ENCODE measurements at places on chromosomes 16 and 17.

GRCh38 chr16:17277981-17278381 is 192.8 kb downstream of the XYLT1 start:
- DNase-seq = no peak

- no peak for DNase-seq
These were observed 55.6 kb upstream of the LRRC37A3 start for GRCh38 chr17:64974750-64975317.

DNA sequence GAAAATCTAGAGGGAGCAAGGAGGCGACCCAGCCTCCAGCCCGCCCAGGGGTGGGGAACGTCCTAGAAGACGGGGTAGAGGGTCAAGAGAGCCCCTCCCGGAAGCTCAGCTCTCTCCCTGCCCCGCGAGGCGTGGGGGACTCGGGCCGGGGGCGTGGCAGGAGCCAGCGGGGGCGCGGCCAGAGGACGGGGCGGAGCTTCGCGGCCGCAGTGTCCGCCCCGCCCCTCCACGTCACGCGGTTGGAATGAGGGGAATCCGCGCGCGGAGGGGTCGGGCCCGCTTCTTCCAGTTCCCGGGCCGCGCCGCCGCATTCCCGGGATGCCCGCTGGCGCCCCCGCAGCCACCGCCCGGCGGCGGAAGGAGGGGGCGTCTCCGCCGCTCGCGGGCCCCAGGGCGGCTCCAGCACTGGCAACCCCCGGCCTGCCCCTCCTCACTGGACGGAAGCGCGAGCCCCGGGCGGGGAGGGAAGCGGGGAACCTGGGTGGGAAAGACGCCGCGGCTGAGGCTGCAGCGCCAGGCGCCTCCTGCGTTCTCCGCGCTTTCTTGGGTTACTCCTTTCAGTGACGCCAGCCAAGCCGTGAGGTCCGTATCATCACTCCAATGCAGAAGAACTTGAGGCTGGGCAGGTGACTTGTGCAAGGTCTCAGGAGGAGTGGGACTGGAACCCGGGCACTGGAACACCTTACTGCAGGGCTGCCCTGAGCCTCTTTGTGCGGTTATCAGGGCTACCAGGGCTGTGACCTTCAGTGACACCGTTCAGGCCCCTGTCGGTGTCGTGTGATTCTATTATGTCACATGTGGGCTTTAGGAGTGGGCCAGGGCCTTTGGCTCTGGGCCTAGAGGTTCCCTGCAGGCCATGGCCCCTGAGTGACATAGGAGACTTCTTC is 4.3 kb downstream of the MYO1C start:
- peak; percentile 63 for DNase-seq

- no peak for DNase-seq
These were observed 2.4 kb downstream of the TNRC6A start for GRCh38 chr16:24731722-24732419.

- no peak for DNase-seq
These were observed 1.5 kb downstream of the MGAT5B start for GRCh38 chr17:76869496-76870376.

DNA sequence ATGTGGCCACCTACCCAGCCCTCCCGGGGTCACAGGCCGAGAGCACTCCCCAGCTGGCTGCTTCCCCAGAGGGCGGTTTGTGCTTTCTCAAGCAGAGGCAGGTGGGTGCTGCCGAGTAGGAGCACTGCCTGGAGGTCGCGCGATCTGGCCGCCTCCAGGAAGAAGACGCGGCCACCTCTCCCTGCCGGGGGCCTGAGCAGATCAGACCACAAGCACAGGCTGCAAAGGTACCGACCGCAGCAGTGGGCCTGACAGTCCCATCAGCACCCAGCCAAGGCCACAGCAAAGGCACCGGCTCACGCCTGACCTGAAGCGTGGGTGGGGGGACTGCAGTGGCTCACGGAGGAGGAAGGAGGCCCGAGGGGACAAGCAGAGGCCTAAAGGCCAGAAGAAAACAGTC is 15.2 kb upstream of the IGFALS start:
- no peak for DNase-seq

DNA sequence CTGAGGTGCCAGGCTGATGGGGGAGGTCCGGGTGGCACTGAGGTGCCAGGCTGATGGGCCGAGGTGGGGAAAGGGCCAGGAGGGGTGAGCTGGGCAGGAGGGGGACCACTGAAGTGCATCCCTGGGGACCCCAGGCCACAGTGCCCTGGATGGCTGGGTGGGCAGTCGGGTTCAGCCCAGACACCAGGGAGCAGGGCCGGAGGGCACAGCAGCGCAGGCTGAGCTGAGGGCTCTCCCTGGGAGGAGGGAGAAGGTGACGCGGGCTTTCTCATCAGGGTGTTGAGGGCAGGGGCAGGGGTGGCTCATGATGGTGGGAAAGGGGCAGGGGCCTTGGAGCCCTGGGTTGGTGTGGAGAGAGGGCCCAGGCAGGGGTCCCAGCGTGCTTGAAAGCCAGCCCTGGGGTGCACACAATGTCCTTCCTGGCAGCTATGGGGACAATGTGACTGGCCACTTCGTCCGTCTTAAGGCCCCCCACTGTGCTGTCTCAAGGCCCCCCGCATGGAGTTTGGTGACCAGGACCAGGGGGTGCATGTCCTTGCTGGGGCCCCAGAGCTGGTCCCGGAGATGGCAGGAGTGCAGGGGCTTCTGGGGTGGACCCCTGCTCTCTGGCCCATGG is 16.0 kb downstream of the CD7 start:
- no peak for DNase-seq

DNA sequence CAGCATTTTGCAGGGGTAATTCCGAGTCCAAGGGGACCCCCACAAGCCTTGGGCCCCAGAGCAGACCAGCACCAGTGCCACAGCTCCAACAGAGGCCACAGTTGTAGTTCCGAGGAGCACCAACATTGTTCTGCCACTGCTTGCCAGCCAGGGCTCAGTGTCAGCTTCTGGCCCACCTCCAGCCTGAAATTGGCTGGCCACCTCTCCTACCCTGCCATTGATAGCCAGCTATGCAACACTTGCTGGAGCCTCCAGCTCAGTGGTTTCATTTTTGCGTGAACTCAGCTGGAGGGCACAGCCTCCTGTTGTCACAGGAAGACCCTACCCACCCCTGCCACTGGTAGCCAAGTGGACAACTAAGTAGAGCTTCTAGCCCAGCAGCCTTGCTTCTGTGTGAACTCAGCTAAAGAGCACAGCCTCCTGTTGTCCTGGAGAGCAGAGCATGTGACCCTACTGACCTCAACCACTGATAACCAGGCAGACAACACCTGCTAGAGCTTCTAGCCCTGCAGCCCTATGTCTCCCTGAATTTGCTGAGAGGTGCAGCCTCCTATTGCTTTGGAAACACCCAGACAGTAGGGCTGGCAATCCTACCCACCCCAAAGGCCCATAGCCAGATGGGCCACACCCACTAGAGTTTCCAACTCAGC is 24.9 kb downstream of the HYDIN start:
- no peak for DNase-seq

- no peak for DNase-seq
These were observed 32.2 kb downstream of the SPOP start for GRCh38 chr17:49645654-49646053.

- DNase-seq = no peak
These were observed 171.9 kb downstream of the IRX5 start for GRCh38 chr16:55102531-55102930.

- no peak for DNase-seq
These were observed 34.9 kb downstream of the PRKCA start for GRCh38 chr17:66337268-66337667.

GRCh38 chr17:43517161-43517560 is 29.0 kb downstream of the ETV4 start:
- no peak for DNase-seq

DNA sequence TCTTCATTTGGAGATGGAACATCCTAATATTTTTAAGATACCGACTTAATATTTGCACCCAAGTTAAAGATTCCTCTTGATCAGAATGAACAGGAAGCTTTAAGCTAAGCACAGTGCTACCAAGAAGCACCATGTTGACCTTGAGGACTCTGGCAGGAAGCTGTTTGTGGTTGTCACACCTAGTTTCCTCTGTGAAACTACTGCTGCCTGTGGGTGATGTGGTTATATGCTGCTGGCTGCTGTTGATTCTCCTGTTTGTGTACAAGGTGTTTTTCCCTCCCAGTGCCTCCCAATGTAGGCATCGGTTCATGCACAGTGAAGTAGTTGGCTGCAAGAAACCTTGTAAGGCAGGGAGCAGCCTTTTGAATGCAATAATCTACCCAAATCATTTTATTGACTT is 23.4 kb downstream of the RBL2 start:
- no peak for DNase-seq

- DNase-seq = no peak
These were observed 551 bp downstream of the WDR81 start for GRCh38 chr17:1724869-1725641.

GRCh38 chr16:1308036-1308976 is 1.1 kb upstream of the UBE2I start:
- no peak for DNase-seq

GRCh38 chr17:50440172-50440837 is 14.3 kb downstream of the ACSF2 start:
- no peak for DNase-seq

DNA sequence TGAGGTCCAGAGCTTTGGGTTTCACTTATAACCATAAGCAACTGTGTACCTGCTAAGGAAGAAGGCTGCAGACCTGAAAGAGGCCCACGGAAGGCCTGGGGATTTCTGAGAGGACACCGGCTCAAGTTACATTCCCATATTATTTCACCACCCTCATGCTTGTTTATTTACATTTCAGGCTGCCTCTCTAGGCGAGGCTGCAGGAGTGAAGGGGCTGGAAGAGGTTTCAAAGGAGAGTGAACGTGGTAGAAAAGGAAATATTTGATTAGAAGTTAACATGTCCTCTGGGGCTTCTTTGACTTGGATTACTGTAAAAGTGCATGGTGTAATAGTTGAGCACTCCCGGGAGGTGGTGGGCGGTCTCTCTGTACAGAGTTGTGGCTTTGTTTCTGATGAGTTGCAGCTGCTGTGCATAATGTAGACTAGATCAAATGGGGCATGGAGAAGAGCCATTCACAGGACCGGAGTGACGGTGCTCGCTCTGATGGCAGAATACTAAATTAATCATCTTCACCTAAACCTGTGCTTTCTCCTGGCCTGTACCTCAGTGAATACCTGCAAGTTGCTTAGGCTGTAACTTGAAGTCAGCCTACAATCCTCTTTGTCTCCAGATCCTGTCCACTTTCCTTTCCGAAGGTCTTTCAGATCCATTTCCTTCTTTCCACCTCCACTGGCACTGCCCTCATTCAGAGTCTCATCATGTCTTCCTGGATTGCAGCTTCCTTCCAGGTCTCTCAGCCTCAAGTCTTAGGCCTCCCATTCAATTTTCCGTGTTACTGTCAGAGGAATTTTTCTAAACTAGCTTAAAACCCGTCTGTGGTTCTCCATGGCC is 1.9 kb upstream of the CPD start:
- DNase-seq = peak; percentile 67

GRCh38 chr17:78023042-78023441 is 64.5 kb downstream of the TNRC6C start:
- DNase-seq = no peak

DNA sequence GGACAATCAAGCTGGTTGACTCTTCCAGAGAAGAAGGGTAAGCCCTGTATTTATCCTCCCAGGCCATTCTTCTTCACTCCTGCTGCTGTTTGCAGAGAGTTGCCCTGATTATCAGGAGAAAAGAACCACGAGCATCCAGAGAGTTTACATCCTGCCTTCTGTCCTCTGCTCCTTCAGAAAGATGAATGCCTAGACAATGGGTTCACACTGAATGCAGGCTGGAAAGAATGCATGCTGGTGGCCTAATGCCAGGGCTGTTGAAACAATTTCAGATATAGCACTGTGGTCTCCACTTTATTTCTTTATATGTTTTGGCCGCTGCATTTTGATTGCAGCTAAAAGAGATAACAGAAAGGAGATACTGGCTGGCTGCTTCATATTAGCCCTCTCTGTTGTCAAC is 21.2 kb upstream of the HAS3 start:
- no peak for DNase-seq

GRCh38 chr17:57965521-57966160 is 10.4 kb upstream of the CUEDC1 start:
- DNase-seq = no peak

GRCh38 chr17:70552230-70552981 is 383.1 kb downstream of the KCNJ2 start:
- DNase-seq = peak; percentile 28

- no peak for DNase-seq
These were observed 94.7 kb upstream of the TNRC6C start for GRCh38 chr17:77863814-77864161.

- DNase-seq = no peak
These were observed 29.6 kb downstream of the USP32 start for GRCh38 chr17:60362329-60362728.

DNA sequence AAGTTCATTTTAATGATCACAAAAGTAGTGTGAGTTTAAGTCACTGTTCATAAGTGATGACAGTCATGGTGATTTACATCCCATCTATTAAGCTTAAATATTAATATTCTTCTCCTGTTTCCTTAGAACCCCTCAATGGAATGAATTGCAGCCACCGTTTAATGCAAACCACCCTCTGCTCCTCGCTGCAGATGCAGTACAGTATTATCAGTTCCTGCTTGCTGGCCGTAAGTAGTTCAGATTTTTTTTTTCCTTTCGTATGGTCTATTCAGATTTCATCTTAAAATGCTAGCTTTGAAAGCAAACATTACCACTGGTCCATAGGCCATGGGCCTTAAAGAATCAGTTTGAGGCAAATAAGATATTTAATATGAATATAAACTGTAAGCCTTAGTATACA is 359.0 kb upstream of the TBX2 start:
- DNase-seq = no peak

DNA sequence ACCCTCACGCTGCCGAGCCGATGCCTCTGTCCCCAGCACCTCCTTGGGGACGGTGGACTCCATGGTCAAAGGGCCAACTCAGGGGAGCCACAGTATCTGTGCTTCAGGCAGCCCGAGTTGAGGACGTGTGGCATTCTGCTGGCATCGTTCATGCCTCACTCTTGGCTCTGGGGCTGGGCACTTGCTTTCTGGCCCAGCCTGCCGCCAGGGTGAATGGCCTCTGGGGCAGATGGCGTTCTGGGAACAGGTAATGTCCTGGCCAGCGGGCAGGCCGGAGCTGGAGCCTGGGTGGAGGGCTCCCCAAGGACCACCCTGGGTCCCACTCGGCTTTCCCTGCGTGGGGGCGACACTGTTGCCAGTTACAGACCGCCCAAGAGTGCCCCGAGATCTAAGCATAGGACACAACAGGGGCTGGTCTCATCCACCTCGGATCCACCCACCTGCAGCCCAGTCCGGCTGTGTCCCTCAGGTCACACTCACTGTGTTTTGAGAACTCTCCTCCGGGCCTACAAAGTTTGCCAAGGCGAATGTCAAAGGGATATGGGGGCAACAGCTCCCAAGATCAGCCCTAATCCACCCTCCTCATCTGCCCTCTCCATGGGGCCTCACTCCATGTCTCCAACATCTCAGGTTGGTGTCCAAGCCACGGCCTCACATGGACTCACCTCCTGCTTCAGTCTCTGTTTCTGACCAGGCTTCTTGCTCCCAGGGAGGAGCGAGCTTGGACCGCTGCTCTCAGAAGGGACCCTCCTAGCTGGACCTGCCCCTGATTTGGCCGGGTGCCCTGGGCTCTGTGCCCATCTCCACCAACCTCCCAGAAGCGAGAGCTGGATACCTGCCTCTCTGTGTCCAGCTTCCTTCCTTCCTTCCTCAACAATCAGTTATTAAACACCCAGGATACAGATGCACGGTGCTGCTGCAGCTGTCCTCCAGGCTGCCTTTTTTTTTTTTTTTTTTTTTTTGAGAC is 60.8 kb downstream of the TMEM235 start:
- no peak for DNase-seq
